Right ventricle myocardium inferior (tissue), 1 donor: ENCODE measurements at places on chromosomes 7 and 10.

GRCh38 chr7:158432369-158433341, 155.0 kb downstream of the PTPRN2 start:
- DNase-seq: no peak

DNA sequence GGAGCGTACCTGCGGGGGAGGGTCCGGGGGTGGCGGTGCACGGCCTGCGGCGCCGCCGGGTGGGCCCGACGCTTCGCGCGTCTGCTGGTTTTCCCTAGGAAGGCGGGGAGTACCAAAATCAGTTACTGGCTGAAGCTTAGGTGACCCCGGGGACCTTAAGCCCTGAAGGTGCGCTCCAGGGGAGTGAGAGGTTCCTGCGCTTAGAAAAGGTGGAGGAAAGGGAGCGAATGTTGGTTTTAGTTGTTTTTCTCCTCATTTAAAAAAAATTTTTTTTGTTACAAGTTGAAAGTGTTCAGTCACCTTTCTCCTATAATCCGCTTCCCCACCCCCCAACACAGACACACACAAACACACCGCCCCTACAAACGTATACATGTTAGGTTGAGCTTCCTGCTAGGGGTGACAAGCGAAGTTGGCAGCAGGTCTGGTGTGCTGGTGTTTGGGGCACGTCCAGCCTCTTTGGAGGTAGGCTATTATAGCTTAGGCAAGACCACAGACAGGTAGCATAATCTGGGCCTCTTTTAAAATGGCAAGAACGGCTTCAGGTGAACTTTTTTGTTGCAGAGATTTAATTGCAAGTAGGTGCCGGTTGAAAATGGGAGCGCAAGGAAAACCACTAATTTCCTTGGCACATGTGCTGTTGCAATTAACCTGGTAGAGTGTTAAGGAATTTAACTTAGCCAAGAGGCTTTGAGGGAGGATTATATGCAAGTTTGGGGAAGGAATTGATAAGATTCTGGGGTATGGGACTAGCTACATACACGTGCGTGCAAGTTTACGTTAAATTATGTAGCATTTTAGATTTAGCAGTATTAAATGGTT, 945 bp downstream of the ADD3 start:
- no peak for DNase-seq

DNA sequence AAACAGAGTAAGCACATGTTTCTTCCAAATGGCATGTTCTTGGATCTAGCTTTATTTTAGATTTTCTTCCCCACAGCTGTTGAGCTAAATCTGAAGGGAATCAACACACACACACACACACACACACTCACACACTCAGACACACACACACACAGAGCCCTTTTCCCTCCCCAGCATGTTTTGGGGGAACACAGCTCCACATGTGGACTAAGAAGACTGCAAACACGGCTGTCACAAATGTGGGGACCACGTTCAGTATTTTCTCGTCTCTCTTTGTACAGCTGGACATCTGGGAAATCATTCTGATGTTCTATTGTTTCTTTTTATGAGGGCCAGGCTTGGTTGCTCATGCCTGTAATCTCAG, 116.3 kb downstream of the ABLIM1 start:
- DNase-seq: no peak

DNA sequence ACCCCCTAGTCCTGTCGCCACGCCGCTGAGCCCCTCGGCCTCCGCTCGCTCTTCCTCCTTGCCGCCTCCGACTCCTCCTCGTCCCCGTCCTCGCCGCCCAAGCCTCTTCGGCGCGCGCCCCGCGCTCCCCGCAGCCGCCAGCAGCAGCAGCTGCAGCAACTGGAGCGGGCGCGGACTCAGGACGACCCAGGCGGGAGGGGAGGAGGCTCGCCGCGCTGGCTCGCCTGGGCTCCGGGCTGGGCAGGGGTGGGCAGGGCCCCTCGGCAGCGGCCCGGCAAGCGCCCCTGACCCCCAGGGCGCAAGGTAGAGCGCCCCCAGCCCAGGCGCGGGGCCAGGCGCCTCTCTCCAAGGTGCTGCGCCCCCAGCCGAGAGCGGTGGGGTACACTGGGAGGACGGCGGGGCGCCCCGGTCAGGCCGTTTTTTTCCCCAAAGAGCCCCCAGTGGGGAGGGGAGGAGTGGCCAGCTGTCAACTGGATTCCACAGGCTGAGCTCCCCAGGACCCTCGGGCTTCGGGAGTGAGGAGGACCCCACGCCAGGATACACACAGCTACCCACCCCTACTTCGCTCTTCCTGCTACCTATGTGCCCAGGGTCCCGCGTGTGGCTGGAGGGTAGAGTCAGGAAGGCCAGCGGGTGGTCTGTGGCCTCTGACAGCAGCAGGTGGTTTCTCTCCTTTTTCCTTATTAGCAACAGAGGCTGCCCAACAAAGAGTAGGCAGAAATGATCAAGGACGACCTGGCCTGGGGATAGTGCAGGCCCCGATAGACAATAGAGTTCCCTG, 903 bp upstream of the KCNMA1 start:
- DNase-seq: no peak

DNA sequence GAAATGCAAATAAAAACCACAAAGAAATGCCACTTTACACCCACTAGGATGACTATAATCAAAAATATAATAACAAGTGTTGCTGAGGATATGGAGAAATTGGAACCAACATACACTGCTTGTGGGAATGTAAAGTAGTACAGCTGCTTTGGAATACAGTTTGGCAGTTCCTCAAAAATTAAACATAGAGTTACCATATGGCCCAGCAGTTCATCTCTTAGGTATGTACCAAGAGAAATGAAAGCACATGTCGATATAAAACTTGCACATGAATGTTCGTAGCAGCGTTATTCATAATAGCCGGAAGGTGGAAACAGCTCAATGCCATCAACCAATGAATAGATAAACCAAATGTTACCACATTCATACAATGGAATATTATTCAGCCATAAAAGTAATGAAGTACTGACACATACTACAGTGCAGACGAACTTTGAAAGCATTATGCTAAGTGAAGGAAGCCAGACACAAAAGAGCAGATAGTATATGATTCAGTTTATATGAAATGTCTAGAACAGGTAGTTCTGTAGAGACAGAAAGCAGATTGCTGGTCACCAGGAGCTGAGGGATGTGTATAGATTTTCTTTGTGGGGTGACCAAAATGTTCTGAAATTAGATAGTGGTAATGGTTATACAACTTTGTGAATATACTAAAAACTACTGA, 12.4 kb downstream of the BCAP29 start:
- no peak for DNase-seq

- no peak for DNase-seq
Measured at GRCh38 chr7:80499350-80499953, 12.4 kb downstream of the GNAT3 start.

DNA sequence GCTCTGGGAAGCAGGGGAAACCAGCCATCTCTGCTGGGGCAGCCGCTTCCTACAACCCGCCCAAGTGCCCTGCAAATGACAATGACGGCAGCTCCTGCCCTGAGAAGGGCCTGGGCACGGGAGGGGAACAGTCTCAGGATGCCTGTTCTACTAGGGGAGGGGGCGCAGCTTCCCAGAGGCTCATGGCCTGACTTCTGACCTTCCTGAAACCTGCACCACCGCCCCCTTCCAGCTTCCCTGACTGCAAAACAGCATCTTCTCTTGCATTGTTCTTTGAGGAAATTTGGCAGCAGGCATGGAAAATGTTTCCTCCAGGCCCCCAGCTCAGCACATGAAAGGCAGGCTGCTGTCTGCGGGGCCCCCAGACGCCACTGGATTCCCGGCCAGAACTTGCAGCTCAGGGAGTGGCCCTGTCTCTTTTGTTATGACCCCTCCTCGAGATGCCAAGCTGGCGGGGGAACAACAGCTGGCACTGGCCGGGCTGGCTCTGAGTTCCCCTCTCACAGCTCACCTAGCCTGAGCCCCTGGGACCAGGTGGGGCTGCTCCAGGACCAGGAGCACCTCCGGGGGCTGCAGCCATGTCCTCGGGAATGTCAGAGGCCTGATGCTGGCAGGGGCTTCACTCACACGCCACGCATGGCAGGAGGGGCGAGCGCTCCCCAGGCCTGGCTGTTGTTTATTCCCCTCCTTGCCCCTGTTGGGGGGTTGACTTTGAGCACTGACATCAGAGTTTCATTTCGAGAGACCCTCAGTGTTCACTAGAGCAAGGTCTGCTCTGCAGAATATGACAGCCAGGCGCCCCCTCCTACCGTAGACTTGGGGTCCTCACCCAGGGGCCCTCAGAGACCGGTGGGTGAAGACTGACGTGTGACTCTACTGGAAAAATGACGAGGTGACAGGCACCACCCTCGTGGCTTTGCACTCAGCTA, 62.7 kb downstream of the CALML3 start:
- DNase-seq: peak; percentile 61

DNA sequence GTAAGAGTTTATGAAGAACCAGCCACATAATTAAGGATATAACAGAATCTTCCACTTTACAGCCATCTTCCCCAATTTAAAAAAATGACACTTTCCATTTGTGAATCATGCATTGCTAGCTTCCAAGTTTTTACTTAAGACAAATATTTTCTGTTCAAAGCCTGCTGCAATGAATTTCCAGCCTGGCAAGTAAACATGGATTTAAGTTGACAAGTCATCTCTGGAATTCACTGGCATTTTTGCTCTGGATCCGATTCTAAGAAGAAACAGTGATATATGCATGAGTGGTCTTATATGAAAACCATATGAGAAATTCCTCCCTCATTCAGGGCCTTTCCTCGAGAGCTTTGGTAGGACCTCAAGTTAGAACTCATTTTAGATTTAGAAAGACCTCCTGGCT, 116.1 kb upstream of the CDCA7L start:
- no peak for DNase-seq

- no peak for DNase-seq
Measured at GRCh38 chr7:80357530-80357929, 154.3 kb downstream of the GNAT3 start.

DNA sequence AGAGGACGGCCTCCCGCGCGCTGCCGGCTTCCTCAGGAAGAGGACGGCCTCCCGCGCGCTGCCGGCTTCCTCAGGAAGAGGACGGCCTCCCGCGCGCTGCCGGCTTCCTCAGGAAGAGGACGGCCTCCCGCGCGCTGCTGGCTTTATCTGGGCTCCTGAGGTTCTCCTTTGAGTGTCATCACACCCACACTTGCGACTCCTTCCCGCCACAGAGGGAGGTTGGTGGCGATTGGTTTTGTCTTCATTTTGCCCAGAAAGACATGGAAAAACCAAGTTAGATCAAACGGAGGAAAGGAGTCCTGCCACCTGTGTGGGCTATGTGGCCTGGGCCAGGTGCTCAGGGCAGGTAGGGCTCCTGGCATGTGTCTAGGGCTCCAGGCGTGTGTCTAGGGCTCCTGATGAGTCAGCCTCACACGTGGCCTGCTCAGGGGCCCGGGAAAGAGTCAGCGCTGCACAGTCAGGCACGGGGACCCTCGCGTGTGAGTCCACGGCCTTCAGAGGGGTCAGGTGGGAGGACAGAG, 138.0 kb downstream of the VIPR2 start:
- no peak for DNase-seq

DNA sequence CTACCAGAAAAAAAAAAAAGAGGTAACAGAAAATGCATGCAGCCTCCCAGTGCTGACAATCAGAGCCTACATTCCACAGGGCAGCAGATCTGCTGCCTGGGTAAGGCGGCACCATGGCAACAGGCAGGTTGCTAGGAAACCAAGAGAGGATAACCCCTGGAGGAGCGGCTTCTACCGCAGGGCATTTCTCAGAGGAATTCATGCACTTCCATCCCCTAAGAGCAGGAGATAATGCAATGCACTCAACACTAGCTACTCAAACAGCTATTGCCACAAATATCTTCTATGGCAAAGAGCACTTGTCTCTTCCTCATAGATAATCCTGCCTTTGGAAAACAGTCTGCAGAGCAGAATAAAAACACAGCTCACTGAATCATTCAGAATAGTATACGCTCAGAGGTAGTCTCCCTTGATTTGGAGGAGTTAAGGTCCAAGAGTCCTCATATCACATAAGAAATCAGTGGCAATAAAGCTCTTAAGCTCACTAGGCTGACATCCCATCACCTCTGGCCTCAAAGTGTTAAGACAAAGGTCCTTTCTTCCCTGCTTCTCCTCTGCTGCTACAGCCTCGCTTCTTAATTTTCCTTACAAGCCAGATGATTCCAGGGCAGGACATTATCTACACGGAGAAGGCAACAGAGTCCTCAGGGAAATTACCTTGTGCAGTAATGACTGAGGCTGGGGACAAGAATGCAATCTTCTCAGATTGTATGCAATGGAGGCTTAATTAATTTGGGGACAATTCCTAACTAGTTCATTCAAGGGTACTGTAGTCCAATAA, 10.7 kb downstream of the PSAP start:
- DNase-seq: peak; percentile 82

- no peak for DNase-seq
Measured at GRCh38 chr10:132309471-132309865, 1.7 kb upstream of the STK32C start.

DNA sequence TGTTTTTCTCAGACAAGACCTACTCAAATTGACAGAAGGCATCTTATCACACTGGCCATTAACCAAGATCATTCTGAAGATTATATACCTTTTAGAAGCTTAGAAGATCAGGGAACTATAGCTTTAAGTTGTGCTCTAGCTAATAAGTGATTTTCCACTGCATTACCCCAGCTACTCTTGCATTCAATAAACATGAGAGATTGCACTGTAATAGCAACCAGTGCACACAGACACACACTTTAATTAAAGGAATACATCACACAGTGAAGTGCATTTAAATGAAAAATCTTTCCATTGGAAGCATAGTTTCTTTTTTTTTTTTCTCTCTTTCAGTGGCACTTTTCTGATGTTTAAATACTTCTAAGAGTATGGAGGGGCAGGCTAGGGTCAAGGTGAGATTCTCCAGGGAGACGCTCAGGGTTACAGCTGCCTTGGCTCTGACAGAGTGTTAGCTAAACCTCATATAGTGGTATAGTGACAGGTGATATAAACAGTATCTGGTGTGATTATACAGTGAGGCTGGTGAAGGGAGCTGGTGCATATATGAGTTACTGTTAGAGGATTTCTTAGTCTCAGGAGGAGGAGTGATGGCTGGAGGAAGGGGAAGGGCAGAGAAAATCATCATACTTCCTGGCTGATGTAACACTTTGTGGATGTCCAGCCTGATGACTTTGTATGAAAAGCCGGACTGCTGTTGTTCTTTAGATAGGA, 369.5 kb downstream of the SORCS3 start:
- DNase-seq: no peak

- DNase-seq: no peak
Measured at GRCh38 chr10:22246680-22247391, 29.0 kb upstream of the EBLN1 start.

DNA sequence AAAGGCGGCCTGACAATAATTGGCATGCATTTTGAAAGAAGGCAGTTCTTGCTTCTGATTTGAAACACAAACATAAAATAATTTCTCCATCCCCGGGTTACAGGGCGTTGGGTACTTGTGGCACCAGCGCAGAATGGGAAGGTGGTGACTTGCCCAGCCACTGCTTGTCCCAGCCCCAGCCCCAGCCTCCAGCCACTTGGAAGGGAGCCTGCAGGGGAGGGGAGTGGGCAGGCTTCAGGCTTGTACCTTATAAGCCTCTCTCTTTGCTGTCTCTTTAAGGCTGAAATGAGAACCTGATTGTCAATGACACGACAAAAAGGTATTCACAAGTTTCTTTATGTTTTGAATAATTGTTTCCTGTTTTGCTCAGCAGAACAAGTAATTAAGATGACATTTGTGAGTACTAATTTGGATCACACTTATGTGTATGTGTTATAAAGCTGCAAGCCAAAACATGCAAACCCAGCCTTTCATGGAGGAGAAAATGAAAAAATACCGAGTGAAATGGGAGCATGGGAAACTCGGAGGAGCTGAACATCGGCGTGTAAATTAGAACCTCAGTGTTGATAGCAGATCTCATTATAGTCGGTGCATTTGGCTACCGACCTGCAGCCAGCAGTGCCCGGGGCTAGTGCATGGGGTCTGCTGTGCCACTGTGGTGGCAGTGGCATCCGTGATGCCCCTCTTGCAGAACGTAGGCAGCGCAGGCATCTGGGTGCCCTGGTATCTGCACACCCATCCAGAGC, 129.9 kb downstream of the EBF3 start:
- no peak for DNase-seq
